ENCODE measurements at places on chromosomes 12 and 14.
A peak's percentile ranks its signal among the peaks of the same experiment; 100 is the strongest.

DNA sequence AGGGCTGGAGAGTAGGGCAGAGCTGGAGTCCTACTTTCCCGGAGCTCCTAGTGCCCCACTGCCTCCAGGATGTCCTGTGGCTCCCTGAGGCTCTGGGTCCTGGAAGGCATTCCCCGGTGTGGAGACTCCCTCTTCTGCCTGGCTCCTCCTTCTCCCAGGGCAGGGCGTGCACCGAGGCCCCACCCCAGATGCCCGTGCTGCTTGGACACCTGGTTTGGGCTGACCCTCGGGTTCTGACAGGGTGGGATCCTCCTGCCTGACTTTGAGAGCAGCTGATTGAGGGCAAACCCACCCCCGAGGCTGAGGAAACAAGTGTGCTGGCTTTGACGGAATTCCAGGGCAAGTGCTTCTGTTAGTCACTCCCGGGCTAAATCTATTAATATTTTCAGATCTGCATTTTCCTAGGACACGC, 15.4 kb downstream of the TEAD4 start:
- DNase-seq: no peak

- DNase-seq: no peak
Observed at GRCh38 chr12:8996682-8997405, 7.5 kb downstream of the KLRG1 start.

- no peak for DNase-seq
Observed at GRCh38 chr14:100747736-100748135, 21.0 kb downstream of the DLK1 start.

GRCh38 chr12:65188179-65188701, 18.9 kb downstream of the LEMD3 start:
- no peak for DNase-seq

DNA sequence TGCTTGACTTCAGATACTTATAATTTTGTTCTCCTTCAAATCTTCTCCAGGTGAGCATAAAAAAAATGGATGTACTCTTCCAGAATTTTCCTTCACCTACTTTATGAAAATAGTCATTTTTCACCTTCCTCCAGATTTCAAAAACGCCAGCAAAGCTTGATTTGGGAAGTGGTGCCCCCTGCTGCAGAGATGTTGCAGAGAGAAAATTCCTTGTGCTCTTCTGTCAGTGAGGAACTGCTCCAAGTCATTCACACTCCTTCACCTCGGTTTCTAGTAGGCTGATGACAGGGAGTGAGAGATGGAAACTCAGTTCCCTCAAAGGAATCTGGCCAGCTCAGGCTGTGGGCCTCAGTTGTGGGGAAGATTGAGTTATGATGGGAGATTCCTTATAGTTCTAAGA, 24.2 kb upstream of the RNASE3 start:
- no peak for DNase-seq

- DNase-seq: peak; percentile 55
Observed at GRCh38 chr14:104688505-104689108, 811 bp upstream of the INF2 start.

GRCh38 chr14:22433069-22433468, 156.0 kb downstream of the DAD1 start:
- DNase-seq: no peak

DNA sequence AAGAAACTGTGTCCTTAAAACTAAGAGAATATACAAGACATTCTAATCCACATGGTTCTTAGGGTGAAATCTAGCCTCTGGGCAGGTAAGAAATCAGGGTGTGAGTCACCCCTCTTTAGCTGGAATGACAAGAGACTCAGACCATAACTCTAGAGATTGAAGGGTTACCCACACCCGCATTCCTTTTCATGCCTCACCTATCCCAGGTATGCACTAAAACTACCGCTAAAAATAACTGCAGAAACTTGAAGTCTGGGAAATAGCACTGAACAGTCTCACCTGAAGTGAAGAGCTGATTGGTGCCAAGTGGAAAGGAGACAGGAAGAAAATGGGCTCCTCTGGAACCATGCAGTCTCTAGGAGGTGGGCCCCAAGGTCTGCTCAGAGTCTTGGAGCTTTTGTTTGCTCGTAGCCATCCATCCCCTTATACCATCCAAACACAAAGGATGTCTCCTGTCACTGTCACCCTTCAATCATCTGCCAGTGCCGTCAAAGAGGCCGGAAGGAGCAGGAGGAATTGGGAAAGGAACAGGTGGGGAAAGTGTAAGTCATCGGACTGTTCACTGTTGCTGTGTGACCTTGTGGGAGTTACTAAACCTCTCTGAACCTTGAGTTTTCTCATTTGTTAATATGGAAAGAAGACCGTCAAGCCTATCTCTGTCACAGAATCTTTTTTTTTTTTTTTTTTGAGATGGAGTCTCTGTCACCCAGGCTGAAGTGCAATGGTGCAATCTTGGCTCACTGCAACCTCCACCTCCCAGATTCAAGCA, 22.4 kb downstream of the DDX47 start:
- DNase-seq: no peak

GRCh38 chr12:53944907-53945847, 6.5 kb downstream of the HOXC13 start:
- DNase-seq: peak; percentile 31

- DNase-seq: no peak
Observed at GRCh38 chr12:15788233-15789219, 662 bp downstream of the EPS8 start.

DNA sequence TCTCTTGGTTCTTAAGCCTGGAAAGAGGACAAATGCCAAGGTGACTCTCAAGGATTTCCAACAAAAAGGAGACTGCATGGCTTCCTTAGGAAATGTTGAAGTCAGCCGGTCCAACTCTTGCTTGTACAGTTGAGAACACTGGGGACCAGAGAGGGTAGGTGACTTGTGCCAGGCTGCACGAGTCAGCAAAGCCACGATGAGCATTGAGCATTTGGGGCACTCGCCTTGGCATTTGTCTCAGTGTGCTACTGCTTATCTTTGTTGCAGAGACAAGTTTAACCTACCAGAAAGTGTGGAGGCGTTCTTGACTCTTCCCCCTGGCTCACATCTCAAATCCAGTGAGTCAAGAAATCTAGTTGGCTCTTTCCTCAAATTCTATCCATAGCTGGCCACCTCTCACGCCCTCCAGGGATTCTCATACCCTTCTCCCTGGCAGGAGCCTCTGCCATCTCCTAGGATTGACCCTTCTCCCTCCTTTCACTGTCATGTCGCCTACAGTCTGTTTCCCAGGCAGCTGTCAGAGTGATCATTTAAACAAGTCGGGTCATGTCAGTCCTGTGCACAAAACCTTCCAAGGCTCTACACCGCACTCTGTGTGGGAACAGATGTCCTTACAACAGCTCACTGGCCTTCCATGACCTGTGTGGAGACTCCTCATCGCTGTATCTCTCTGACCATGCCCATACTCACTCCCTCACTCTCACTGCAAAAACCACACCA, 17.2 kb upstream of the KRT83 start:
- DNase-seq: no peak

- DNase-seq: no peak
Observed at GRCh38 chr12:6376870-6377666, 1.7 kb upstream of the SCNN1A start.

DNA sequence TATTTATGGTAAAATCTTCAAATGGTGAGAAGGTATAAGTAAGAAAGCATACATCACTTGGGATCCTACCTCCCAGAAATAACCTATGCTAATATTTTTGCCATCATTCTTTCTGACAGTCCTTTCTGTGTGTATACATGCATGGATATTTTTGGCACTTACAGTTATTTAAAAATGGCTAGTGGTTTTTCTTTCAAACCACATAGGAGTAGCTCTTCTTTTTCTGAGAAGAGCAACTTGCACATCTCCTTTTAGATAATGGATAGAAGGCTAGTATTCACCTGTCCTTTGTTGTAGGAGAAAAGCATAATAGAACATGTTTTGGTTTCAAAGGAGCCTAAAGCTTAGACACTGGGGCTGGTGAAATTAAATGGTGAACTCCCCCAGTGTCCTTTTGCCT, 87.3 kb downstream of the EMP1 start:
- DNase-seq: no peak

DNA sequence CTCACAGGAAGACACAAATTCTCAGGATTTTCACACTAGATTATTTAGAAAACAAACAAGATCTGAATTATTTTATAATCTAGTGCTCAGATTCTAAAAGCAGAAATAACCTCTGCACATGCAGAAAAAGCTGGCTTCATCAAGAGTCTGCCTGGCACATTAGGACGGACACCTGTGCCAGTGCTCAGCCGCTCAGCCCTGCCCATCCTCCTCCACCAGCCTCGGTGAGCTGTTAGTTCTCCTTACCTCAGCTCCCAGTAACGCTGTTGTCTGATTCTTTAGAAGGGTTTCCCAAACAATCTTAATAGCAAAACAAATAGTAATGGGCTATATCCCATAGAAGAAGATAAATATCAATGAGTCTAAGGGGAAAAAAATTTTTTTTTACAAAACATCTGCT, 27.7 kb downstream of the DUSP16 start:
- no peak for DNase-seq

- no peak for DNase-seq
Observed at GRCh38 chr12:64672925-64673409, 62.7 kb downstream of the RASSF3 start.

DNA sequence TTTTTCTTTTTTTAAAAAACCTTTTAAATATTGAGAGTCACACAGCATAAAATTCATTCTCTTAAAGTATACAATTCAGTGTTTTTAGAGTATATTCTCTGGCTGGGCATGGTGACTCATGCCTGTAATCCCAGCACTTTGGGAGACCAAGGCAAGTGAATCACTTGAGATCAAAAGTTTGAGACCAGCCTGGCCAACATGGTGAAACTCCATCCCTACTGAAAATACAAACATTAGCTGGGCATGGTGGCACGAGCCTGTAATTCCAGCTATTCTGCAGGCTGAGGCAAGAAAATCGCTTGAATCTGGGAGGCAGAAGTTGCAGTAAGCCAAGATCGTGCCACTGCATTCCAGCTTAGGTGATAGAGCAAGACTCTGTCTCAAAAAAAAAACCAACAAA, 68.4 kb upstream of the BCAT1 start:
- DNase-seq: no peak

GRCh38 chr12:65536876-65537681, 258.6 kb downstream of the MSRB3 start:
- DNase-seq: no peak

DNA sequence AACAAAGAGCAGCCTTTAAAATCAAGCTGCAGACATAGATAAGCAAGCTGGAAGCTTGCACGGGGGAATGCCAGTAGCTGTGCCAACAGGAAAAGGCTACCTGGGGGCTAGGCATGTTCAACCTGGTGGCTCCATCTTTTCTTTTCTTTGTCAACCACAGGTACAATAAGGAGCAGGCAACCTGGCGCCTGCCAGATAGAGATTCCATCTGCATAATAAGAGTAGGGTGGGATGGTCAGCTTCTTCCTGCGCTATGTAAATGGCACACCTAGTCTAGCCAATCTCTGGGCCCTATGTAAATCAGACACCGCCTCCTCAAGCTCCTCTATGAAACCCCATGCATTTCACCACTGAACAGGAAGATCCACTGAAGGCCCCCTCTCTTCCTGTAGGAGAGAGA, 87.4 kb upstream of the PKP2 start:
- no peak for DNase-seq

GRCh38 chr12:116950628-116951325, 40.0 kb downstream of the FBXW8 start:
- DNase-seq: no peak

- DNase-seq: no peak
Observed at GRCh38 chr12:52147367-52147963, 44.3 kb downstream of the KRT80 start.

DNA sequence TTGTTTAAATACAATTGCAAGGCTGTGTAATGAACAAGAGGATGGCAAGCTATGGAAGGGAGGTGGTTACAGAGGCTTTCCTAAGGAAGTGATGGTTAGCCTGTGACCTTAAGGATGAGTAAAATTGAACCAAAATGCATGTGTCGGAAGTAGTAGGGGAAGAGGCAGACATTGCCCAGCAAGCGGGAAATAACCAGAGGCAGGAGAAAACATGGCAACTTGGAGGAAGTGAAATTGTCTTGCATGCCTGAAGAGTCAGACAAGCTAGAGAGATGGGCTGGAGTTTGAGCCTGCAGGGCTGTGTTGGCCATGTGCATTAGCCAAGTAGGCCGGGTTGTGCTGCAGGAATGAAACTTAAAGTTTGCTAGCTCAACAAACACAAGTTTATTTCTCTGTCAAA, 96.2 kb downstream of the BTG1 start:
- peak; percentile 54 for DNase-seq

DNA sequence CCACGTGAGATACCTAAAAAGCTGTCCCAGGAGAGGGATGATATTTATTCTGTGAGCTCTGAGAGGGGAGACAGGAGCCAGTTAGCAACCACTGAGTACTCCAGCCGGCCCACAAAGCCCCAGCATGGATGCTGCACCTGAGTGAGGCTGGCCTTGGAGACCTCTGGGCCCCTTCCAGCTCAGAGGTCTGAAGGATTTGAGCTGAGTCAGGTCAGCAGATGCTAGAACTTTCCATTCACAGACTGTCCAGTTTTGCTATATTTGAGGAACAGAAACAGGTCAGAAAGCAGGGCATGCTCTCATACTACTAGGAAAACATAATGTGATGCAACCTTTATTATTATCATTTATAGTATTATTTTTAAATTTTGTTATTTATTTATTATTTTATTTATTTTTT, 15.0 kb upstream of the MAPKAPK5 start:
- no peak for DNase-seq

DNA sequence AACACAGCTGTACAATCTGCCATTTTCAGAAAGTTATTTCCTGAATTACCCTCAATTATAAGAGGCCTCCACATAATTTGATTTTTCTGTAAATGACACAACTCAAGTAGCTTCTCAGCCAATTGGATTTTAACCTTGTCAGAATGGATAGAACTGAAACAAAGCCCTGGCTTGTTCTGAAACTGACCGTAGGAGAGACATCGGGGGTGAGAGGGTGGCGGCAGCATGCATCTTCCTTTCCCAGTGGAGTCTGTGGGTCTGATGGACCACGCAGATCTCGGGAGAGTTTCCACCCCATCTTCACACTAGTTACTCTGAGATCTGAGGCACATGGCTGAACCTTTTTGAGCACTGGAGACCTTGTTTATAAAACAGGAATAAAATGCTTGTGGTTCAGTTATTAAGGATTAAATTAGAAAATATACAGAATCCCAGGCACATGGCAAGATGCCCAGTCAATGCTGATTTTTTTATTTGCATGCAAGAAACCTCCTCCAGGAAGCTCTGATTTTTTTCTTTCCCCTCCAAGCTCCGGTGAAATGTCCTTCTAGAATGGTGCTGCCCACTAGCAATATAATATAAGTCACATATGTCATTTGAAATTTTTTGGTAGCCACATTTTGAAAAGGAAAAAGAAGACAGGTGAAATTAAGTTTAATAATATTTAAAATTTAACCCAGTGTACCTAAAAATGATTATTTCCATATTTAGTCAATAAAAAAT, 153.9 kb downstream of the CHST11 start:
- no peak for DNase-seq

- no peak for DNase-seq
Observed at GRCh38 chr12:57262126-57262822, 11.3 kb upstream of the STAC3 start.

GRCh38 chr12:57459750-57460467, at the start of gene GLI1:
Gene GLI1, plus strand, starts transcription at chr12:57459785. Its CDS starts 3,907 bp downstream, at chr12:57463692.
- DNase-seq: no peak

GRCh38 chr12:67026487-67027246, 242.5 kb upstream of the CAND1 start:
- DNase-seq: no peak

- DNase-seq: peak; percentile 32
Observed at GRCh38 chr12:31524791-31525495, 66.0 kb downstream of the DENND5B start.

GRCh38 chr14:31760277-31760676, 199.1 kb downstream of the NUBPL start:
- DNase-seq: no peak

GRCh38 chr12:26732005-26732908, 100.7 kb downstream of the ITPR2 start:
- DNase-seq: peak; percentile 60

GRCh38 chr12:101172316-101172715, 37.7 kb downstream of the SLC5A8 start:
- DNase-seq: no peak
